Astrocyte of the spinal cord (primary cell): ENCODE measurements at places on chromosomes 4 and X.

DNA sequence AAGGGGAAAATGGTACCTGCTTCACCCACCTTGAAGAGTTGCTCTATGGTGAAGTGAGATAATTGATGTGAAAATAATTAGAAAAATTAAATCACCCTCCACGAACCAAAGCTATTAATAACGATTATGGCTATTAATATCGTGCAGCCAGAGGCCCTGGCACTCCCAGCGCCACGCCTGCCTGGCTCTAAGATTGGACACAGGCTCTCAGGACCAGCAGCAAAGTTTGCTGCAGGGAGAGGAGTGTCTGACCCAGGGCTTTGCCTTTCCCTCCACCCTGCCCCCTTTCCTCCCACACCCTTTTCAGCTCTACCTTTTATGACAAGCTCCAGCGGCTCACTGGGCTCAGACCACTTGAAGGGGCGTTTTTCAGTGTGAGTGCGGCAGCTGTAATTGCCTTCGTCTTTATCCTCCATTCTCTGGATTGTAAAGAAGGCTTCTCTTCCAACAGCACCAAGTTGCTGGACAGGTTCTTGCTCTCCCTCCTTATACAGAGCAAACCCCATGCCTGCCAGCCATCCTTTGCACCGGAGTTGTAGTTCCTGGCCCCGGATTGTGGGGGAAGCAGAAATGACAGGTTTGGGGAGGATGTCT is 11.5 kb downstream of the IGSF1 start:
- DNase-seq: no peak

- no peak for DNase-seq
These were observed 17.1 kb downstream of the SLC34A2 start for GRCh38 chr4:25672756-25673155.

GRCh38 chr4:72744103-72744725 is 175.2 kb upstream of the ADAMTS3 start:
- DNase-seq: peak; percentile 40

DNA sequence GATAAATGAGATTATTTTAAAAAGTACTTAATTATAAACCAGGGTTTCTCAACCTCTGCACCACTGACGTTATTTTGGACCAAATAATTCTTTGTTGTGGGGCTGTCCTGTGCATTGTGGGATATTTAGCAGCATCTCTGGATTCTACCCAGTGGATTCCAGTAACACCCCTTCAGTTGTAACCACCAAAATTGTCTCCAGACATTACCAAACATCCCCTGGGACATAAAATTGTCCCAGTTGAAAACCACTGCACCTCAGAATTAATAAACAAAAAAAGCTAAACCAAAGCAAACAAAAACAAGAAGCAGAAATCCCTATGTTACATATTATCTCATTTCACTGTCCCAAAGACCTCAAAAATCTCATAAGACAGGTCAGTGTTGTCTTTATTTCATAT is 54.2 kb upstream of the GIMD1 start:
- no peak for DNase-seq

GRCh38 chr4:114691865-114692264 is 93.3 kb downstream of the UGT8 start:
- DNase-seq: no peak

DNA sequence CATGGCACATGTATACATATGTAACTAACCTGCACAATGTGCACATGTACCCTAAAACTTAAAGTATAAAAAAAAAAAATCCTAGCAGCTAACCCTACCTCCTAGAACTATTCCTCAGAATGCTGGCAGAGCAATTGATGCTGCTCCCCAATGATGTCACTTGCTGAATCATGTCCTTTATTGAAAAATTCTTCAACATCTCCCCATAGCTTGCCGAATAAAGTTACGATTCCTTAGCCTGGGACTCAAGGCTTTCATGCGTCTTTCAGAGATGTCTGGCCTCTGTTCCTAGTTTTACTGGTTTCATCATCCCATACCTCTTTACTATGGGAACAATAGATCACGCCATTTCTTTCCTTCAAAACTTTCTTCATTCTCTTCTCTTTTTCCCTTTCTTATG is 174.7 kb upstream of the FAT1 start:
- no peak for DNase-seq

GRCh38 chr4:2245057-2245786 is 3.3 kb upstream of the HAUS3 start:
- no peak for DNase-seq

DNA sequence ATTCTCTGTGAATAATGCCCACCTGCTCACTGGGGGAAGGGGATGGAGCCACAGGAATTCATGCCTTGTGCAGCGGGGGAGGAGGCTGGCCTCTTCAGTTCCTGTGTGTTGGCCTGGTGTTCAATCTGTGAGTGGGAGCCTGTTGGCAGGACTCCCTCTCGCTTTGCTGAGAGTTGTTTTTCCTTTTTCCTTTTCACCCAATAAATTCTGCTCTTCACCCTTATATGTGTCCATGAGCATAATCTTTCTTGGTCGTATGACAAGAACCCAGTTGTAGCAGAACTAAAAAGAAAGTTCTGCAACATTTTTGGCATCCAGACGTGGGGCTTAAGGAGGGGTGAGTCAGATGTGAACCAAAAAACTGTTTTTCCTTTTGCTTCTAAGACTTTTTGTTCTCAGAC is 235.2 kb upstream of the HDX start:
- DNase-seq: no peak

DNA sequence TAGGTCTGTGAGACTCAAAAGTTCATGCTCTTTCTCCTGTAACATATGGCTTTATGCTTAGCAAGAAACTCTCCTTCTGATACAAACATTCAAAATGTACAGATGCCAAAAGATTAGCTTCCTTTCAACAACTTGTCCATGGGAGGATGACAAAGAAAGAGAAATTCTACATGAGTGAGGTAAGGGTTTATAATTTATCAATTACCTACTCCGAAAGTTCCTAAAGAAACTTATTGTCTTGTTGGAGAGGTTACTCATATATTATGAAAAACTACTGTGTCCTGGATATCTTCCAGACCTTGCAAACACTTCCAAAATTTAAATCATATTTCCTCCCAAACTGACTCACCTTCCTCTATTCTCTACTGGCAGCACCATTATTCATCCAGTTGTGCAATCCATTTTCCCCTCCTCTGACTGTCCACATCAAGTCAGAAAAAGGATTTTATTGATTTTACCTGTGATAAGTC is 65.1 kb downstream of the ENPEP start:
- peak; percentile 62 for DNase-seq

- no peak for DNase-seq
These were observed 137.8 kb upstream of the NUDT6 start for GRCh38 chr4:123060039-123060770.

- peak; percentile 1 for DNase-seq
These were observed 1.4 kb upstream of the MSL3 start for GRCh38 chrX:11756354-11757318.
